ENCODE measurements at places on chromosomes 6 and 20.

DNA sequence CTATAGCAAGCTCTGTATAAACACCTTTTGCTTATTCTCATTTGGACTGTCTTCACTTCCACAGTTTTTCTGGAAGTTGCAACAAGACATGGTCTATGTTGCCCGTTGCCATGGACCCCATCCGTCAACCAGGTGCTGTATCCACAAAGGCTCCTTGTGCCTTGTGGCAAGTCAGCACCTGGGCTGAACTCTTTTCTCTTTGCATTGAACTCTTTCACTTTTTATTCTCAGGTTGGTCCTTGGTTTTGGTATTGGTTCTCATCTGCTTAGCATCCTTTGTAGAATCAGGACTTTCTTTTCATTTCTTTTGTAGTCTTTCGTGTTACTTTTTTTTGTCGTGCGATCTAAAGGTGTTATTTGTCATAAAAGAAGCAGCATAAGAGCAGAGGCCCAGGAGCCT lies 5.0 kb upstream of the GSTA1 start:
- DNase-seq, result no peak

- no peak for DNase-seq
Measured at GRCh38 chr20:14764511-14765369, 427.3 kb upstream of the FLRT3 start.

- DNase-seq, result no peak
Measured at GRCh38 chr6:149723771-149724417, 6.0 kb upstream of the LATS1 start.

GRCh38 chr20:10761786-10762185 lies 88.0 kb upstream of the JAG1 start:
- no peak for DNase-seq

DNA sequence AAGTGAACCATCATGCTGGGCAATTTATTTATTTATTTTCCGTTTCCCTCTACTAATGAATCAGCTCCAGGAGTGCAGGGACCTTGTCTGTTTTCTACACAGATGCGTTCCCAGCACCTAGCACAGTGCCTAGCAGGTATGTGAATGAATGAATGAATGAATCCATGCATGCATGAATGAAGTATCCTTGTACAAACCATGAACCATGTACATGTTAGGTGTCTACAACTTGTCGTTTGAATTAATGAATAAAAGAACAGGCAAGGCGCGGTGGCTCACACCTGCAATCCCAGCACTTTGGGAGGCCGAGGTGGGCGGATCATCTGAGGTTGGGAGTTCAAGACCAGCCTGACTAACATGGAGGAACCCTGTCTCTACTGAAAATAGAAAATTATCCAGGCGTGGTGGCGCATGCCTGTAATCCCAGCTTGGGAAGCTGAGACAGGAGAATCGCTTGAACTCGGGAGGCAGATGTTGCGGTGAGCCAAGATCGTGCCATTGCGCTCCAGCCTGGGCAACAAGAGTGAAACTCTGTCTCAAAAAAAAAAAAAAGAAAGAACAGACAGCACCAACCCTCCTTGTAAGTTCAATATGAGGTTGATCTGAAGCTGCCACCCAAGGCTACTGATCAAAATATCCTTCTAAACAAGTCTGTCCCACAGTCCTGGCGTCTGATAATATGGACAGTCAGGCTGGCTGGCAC lies 27.3 kb upstream of the SLC9A8 start:
- DNase-seq, result no peak

DNA sequence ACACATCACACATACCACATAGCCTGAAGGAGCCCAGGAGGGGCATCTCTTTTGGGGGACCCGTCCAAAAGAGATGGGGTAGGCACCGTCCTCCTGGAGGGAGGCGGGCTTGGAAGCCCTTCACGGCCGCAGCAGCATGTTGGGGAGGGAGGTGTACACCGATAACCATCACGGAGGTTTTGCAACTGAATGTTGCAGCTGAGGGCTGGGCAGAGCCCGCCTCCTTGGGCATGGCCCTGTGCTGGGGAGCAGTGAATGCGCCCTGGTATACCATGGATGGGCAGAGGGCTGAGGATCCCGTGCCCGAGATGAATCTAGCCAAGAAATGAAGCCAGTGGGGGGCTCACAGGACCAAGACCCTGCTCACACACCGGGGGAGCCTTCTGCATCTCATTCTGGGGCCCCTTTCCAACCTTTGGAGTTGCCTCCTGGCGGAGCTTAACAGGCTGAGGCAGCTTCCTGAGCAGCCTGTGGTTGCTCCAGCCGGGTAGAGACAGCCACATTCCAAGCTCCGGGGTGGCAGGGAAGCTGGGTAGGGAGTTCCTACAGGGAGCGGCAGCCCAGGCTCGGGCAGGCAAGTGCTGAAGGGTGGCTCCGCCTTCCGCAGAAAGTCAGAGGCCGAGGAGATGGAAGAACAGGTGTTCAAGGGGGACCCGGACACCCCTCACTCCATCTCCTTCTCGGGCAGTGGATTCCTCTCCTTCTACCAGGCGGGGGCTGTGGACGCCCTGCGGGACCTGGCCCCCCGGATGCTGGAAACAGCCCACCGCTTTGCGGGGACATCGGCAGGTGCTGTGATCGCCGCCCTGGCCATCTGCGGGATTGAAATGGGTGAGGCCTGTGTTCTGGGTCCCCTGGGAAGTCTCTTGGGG lies at the start of gene PNPLA1:
Gene PNPLA1 (plus strand): TSS at position 227 of the 872 bp plus-strand sequence. CDS start 400 bp downstream, at position 627.
- DNase-seq, result no peak

Data from suprapubic skin (tissue), 4 donors.